HCT116 (cell line): ENCODE measurements at places on chromosomes 6 and 20.

GRCh38 chr6:39153766-39154397 lies 38.9 kb upstream of the SAYSD1 start:
- no peak for DNase-seq

DNA sequence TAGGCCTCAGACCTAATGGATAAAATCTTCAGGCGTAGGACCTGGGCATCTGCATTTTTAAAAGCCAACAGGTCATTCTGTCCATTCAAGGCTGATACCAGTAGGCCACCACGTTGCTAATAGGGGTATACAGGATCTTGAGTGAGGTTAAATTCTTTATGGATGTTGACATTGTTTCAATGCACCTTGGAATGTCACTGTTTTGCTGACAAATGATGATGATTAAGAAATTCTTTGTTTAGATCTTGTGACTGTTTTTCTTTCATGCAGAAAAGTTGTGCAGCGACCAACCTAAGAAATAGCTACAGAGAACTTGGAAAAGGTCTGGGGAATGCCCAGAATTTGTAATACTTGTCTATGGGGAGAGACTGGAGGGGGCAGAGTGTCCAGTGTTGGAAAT lies 101.1 kb upstream of the CLDN20 start:
- no peak for DNase-seq

DNA sequence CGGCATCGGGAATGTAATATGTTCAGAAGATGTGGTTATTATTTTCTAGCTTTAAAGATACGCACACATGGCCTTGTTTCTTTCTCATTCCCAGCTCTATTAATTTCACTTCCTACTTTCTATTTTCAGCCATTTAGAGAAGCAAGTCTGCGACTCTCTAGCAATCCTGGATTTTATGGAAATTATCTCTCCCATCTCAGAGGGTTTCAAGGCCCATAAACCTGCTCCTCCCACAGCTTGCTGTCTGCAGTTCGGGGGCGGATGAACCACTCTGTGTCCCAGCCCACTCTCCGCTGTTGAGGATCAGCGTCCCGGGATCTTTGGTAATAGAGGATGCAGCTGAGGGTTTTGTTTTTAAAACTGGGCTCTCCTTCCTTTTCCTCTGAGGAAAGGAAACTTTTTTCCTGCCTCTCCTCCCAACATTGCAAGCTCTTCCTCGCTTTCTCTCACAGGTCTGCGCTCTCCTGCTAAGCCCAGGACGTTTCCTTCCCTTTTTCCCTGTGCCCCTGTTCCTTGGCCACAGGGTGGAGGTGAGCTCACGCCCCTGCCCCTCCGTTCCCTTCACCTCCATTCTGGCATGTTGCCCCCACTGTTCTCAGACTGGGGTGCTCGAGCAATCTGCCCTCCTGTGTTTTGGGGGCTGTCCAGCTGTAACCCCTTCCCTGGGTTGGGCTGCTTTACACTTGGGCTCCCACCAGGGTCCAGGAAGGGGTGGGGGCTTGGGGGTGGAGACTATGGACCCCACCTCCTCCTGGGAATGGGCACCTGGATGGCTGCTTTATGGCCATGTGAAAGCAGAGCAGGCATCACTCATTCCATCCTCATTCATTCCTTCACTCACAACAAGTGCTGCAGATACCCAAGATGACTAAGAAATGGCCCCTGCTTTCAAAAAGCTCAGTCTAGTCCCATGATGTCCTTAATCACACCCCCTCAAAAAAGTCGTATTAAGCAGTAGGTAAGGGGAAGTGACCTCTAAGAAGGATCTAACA lies 54.9 kb downstream of the ZBTB9 start:
- DNase-seq = no peak

GRCh38 chr6:157898640-157899039 lies 75.6 kb downstream of the SNX9 start:
- no peak for DNase-seq

- no peak for DNase-seq
These were observed 33.4 kb downstream of the KIF25 start for GRCh38 chr6:168030908-168031307.

GRCh38 chr6:35427851-35428321 lies 24.3 kb upstream of the FANCE start:
- DNase-seq = no peak

- peak; percentile 92 for DNase-seq
These were observed 15.2 kb upstream of the MRPS18A start for GRCh38 chr6:43702534-43703440.

- DNase-seq = no peak
These were observed 11.6 kb downstream of the NOTCH4 start for GRCh38 chr6:32212076-32212760.

- DNase-seq = no peak
These were observed 23.6 kb downstream of the PGM3 start for GRCh38 chr6:83169511-83169910.

DNA sequence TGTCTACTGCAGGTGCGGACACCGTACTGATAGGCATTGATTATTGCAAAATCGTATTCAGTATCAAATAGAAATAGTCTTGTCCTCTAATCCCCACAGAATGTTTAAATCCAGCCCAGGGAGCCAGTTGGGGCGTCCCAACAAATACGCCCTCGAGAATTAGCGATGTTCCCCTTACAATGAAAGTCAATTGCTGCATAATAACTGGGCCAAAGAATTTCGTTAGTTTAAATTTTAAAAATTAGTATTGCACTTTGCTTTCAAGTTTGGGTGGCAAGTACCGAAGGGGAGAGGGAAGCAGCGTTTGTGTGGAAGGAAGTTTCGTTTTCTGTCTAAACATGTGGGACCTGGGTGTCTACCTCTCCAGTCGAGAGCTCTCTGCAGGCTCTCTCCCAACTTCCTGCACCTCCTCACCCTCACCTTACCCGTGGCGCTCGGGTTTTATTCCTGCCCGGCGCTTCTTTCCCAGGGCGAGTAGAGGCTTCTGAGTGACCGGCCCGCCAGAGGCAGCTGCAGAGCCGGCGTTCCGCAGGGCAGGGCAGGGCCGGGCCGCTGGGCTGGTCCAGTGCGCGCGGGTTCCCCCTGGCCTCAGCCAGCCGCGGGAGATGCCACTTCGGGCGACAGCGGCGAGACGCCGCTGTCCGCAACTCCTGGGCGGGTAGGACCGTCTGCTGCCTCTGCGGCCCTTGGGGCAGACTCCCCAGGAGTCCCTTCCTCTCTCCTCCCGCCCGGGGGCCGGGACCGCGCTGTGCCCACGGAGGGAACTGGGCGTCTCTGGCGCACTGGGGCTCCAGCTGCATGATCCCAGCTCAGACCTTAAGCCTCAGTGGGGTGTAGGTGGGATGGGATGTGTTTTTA lies 862 bp upstream of the TFAP2C start:
- DNase-seq = no peak

DNA sequence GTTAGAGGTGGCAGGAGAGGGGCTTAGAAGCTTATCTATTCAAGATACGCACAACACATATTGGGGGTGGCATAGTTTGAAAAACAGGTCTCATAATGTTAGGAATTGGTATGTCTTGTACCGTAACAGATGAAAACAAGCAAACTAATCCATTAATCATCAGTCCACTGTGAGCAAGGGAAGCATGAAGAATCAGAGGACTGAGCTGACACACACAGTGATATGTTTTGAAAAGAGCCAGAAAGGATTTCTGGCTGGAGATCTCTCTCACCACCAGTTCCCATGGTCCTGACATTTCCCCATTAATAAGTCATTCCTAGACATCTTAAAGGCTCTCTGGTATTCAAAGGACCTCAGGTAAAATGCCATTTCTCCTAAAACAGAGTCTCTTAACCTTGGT lies 158.8 kb upstream of the PHACTR1 start:
- DNase-seq = no peak

GRCh38 chr6:40556881-40557280 lies 30.3 kb downstream of the LRFN2 start:
- DNase-seq = no peak

- no peak for DNase-seq
These were observed 492.9 kb upstream of the JAG1 start for GRCh38 chr20:11166712-11167111.

GRCh38 chr20:53159160-53159559 lies 187.0 kb downstream of the TSHZ2 start:
- no peak for DNase-seq

GRCh38 chr20:41408156-41408794 lies 41.7 kb upstream of the EMILIN3 start:
- no peak for DNase-seq

- no peak for DNase-seq
These were observed 93.7 kb downstream of the LY86 start for GRCh38 chr6:6682225-6682624.

DNA sequence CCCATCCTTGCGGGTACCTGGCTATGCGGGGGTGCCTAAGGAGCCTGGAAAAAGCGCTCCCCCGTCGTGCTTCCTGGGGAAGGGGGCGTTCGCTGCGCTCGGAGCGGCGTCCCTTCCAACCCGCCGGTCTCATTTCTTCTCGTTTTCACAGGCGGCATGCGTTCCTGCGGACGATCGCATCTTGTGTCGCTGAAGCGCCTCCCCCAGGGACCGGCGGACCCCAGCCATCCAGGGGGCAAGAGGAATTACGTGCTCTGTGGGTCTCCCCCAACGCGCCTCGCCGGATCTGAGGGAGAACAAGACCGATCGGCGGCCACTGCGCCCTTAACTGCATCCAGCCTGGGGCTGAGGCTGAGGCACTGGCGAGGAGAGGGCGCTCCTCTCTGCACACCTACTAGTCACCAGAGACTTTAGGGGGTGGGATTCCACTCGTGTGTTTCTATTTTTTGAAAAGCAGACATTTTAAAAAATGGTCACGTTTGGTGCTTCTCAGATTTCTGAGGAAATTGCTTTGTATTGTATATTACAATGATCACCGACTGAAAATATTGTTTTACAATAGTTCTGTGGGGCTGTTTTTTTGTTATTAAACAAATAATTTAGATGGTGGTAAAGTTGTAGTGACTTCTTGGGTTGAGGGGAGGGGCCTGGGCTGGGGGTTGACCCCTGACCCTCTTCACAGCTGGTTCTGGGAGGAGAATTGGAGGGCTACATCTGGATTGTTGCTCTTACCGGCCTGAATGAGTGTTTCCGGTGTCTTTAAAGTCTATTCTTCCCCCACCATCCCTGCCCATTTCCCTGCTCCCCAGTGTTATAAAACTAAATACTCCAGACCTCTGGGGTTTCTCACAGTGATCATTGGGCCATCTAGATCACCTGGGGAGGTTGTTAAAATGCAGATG lies 1.1 kb downstream of the ID1 start:
- no peak for DNase-seq

DNA sequence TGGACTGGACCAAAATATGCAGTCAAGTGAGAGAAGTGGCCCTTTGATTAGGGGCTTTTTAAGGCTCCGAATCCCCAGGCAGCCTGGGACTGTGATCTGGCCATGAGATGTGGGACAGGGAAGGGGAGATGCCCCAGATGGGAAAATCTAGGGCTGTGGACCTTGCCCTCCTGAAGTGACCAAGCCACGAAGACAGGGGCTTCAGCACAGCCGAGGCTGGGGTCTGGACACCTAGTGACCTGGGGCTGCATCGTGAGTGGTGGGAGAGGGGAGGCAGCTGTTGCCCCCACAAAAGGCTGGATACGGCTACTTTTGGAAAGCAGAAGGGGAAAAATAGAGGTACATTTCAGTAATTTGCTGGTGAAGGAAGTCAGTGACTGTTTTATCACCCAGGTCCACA lies 139.5 kb upstream of the SLC24A3 start:
- DNase-seq = no peak

GRCh38 chr6:6368684-6369052 lies 48.2 kb upstream of the F13A1 start:
- no peak for DNase-seq

DNA sequence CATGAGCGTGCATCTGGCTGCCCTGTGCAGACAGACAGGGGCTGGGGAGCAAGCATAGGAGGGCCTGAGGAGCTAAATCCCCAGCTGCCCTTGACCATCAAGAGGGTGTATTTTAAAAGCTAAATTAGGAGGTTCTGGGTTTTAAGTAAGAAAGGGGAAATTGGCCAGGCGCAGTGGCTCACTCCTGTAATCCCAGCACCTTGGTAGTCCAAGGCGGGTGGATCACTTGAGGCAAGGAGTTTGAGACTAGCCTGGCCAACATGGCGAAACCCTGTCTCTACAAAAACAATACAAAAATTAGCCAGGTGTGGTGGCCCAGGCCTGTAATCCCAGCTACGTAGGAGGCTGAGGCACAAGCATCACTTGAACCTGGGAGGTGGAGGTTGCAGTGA lies 27.8 kb downstream of the SERPINB6 start:
- DNase-seq = no peak

DNA sequence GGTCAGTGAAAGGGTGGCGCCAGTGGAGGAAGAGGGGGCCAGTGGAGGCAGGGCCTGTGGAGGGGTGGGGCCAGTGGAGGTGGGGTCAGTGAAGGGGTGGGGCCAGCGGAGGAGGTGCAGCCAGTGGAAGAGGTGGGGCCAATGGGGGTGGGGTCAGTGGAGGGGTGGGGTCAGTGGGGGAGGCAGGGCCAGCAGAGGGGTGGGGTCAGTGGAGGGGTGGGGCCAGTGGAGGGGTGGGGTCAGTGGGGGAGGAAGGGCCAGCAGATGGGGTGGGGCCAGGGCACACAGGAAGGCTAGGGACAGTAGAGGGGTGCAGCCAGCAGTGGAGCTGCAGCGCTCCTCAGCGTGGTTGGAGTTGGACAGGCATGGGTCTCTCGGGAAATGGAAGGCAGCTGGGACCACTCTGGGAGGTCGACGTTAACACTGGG lies 18.7 kb downstream of the ADRM1 start:
- DNase-seq = peak; percentile 31

DNA sequence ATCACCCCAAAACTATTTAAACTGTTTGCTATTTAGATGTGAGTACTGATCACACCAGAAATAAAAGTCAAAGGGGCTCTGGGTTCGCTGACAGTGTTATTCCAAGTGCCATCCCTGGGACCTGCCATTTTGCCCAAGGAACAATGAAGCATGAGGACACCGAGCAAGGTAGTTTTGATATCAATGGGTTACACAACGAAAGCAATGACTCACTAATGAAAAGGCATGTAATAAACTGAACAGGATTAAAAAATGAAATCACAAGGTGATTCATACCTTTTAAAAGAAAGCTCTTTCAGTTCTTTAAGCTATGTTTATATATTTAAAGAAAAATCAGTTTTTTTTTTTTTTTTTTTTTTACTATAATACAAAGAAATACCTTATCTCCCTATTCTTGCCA lies 102.0 kb downstream of the HS3ST5 start:
- no peak for DNase-seq
